ENCODE measurements at places on chromosomes 4 and X. TPM values are rescaled to one million over a fixed set of nuclear protein-coding genes. Genes with fewer than 3 reads are reported as not detected.

The MAMLD1 gene
- total RNA-seq: 0.85 TPM

The HPSE gene
- total RNA-seq: 0.83 TPM

The DSPP gene
- not detected for total RNA-seq

The VCX2 gene
- not detected for total RNA-seq

The SGMS2 gene
- total RNA-seq: 67.0 TPM

The DMRTC1B gene
- total RNA-seq: not detected

The ZNF711 gene
- total RNA-seq: 0.37 TPM

The OPHN1 gene
- 5.6 TPM for total RNA-seq

The ADH6 gene
- not detected for total RNA-seq

The SLC6A8 gene
- 9.8 TPM for total RNA-seq

The PFKFB1 gene
- under 0.01 TPM for total RNA-seq

The GDPD2 gene
- not detected for total RNA-seq

The CXCL8 gene
- total RNA-seq: 29.5 TPM

The FRAS1 gene
- total RNA-seq: 5.0 TPM

The POU3F4 gene
- not detected for total RNA-seq

The MAGEB10 gene
- not detected for total RNA-seq

The GC gene
- not detected for total RNA-seq

The CT83 gene
- total RNA-seq: not detected

The ARHGEF6 gene
- total RNA-seq: 11.6 TPM

The TMEM129 gene
- total RNA-seq: 41.1 TPM

The ETNPPL gene
- total RNA-seq: not detected

The CLDN34 gene
- not detected for total RNA-seq

The SH3D19 gene
- 35.9 TPM for total RNA-seq

The NOX1 gene
- total RNA-seq: 0.14 TPM

The CDX4 gene
- not detected for total RNA-seq

The CSAG3 gene
- total RNA-seq: not detected

The STPG2 gene
- 0.14 TPM for total RNA-seq

The WNK3 gene
- 0.14 TPM for total RNA-seq

The GAGE12E gene
- not detected for total RNA-seq

The PACRGL gene
- 20.9 TPM for total RNA-seq

The RAB9B gene
- total RNA-seq: 1.2 TPM

The F9 gene
- not detected for total RNA-seq

The GAGE12J gene
- total RNA-seq: not detected

The SH3RF1 gene
- 16.3 TPM for total RNA-seq

The HSFX3 gene
- not detected for total RNA-seq

The ESX1 gene
- total RNA-seq: not detected

The TMEM131L gene
- total RNA-seq: 4.2 TPM

The HSFX4 gene
- total RNA-seq: not detected

The ETDB gene
- not detected for total RNA-seq

The TMEM35A gene
- 3.4 TPM for total RNA-seq

The TMPRSS11B gene
- total RNA-seq: not detected

The SORBS2 gene
- 2.4 TPM for total RNA-seq

The CXCL9 gene
- not detected for total RNA-seq

The HERC5 gene
- total RNA-seq: 0.57 TPM

All from smooth muscle cell of bladder (primary cell).